ENCODE measurements at places on chromosomes 3 and 15.

- no peak overlapping the region for H3K27ac ChIP-seq
- no peaks in the 10 kb centered on the region for H3K4me1 ChIP-seq
- no peaks in the 10 kb centered on the region for H3K36me3 ChIP-seq
- no peak overlapping the region for H3K4me3 ChIP-seq
Measured at GRCh38 chr3:159664006-159664405, 324.6 kb upstream of the IL12A start.

GRCh38 chr3:123337948-123338619, 110.8 kb downstream of the ADCY5 start:
- H3K4me1 ChIP-seq: no peaks in the 10 kb centered on the region
- H3K27ac ChIP-seq: no peak overlapping the region
- H3K27me3 ChIP-seq: no peaks in the 10 kb centered on the region
- H3K4me3 ChIP-seq: no peak overlapping the region
- DNase-seq: no peak

DNA sequence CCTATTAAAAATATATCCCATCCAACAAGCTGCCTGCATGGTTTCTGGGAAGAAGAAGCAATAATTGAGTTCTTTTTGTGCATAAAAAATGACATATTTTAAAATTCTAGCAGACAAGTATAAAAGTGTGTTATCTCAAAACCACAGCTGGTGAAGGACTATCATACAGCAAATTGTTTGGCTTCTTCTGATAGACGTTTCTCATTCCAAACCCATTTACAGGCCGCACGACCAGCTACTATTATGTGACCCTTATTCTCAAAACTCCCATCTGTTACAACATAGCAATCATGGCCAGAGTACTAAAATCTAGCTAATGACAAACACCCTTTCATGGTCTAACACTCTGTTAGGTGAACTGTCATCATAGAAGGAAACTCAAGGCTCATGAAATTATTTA, 21.7 kb downstream of the ETFA start:
- H3K27me3 ChIP-seq: no peaks in the 10 kb centered on the region
- H3K4me1 ChIP-seq: no peaks in the 10 kb centered on the region
- DNase-seq: no peak
- H3K4me3 ChIP-seq: no peak overlapping the region
- H3K27ac ChIP-seq: no peak overlapping the region
- H3K36me3 ChIP-seq: no peaks in the 10 kb centered on the region

DNA sequence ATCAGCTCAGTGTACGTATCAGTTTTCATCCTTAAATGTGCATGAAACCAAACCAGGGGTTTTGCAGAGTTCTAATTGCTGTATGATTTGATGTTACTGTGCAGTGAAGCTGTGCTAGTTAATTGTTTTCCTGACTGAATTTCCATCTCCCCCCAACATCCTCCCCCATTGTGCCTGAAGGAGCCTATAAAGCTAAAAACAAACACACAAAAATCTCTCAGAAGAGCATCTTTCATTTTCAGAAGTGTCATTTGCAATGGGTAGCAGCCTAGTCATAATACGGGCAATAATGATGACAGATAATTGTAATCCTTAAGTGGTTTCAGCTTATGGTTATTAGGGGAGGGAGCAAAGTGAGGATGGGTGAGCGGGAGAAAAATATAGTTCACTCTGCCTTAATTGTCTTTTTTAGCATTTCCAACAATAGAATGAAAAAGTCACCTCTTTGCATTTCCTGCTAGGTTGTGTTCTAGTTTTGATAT, 207.9 kb upstream of the TBL1XR1 start:
- no peak for DNase-seq
- H3K27ac ChIP-seq: no peak overlapping the region
- no peaks in the 10 kb centered on the region for H3K27me3 ChIP-seq
- no peaks in the 10 kb centered on the region for H3K36me3 ChIP-seq
- no peaks in the 10 kb centered on the region for H3K4me1 ChIP-seq
- no peak overlapping the region for H3K4me3 ChIP-seq

DNA sequence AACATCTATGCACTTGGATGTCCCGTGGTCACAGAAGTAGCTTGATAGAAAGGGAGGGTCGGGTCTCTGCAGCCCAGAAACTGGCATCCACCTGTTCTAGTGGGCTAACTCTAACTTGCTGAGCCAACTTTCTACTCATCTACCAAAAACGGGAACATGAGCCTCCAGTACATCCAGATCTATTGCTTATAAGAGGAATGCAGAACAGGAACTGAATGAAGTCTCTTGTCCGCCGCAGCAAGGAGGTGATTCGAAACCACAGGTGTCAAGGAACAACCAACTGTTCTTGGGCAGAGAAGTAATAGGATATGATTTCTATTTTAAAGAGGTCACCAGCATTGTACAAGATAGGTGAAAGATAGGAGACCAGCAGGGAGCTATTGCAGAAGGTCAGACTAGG, 17.9 kb downstream of the TERC start:
- DNase-seq: no peak
- no peak overlapping the region for H3K27ac ChIP-seq
- H3K36me3 ChIP-seq: no peaks in the 10 kb centered on the region
- H3K4me1 ChIP-seq: no peaks in the 10 kb centered on the region
- H3K27me3 ChIP-seq: no peaks in the 10 kb centered on the region
- H3K4me3 ChIP-seq: no peak overlapping the region

DNA sequence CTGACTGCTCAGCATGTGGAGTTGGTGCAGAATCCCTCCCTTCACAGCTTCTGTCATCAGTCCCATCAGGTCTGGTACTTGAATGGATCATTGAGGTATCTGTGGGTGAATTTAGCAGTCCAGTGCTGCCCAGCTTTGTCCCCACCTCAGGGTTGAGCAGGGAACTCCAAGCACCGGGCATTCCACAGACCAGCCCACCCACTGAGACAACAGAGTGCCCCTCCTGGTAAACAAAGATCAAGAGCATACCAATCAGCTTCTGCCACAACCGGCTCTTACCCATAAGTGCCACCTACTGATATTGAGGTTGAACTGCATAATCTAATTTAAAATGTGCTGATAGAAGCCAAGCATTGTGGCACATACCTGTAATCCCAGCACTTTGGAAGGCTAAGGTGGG, 57.1 kb upstream of the FXR1 start:
- H3K36me3 ChIP-seq: no peaks in the 10 kb centered on the region
- H3K27me3 ChIP-seq: no peaks in the 10 kb centered on the region
- no peak for DNase-seq
- no peaks in the 10 kb centered on the region for H3K4me1 ChIP-seq
- no peak overlapping the region for H3K27ac ChIP-seq
- H3K4me3 ChIP-seq: no peak overlapping the region

DNA sequence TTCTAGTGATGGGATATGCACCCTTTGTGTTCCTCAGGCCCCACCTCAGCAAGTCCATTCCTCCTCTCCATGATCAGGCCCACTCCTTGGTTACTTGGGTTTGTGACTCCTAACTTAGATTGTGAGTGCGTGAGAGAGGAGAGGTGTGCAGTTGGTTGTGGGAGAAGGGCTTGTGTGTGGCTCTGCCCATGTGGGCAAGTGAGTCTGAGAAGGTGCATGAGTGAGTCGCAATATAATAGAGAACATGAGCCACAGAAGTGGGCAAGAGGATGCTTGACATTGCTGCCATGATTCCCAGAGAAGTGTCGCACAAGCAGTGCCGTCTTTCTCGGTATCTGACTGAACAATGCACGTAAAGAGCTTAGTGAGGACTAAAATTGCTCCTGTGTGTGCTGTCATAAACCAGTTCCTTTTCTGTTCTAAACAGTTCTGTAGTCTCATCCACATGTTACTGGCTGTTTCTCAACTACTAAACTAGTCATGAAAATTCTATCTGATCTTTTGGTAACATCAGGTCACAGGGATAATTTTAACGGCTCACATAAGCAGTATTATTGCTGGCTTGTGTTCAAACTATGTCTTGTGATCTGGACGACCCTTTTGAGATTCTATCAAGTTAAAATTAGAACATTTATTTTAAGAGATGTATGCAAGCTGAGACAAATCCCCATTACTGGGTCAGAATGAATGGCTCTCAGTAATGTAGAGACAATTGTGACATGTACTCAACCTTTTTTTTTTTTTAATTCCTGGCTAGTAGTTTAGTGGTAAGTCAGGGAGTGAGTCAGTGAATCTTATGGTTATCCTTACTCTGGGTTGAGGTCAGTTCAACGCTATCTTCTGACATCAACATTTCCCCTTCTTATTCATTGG, 25.6 kb downstream of the GYG1 start:
- no peak overlapping the region for H3K4me3 ChIP-seq
- H3K27ac ChIP-seq: peak overlapping the region; percentile 18
- no peaks in the 10 kb centered on the region for H3K4me1 ChIP-seq
- H3K27me3 ChIP-seq: no peaks in the 10 kb centered on the region

GRCh38 chr15:81194723-81195122, 2.0 kb upstream of the IL16 start:
- H3K36me3 ChIP-seq: no peaks in the 10 kb centered on the region
- no peaks in the 10 kb centered on the region for H3K27me3 ChIP-seq
- H3K27ac ChIP-seq: no peak overlapping the region
- no peak overlapping the region for H3K4me3 ChIP-seq
- H3K4me1 ChIP-seq: no peaks in the 10 kb centered on the region

- no peaks in the 10 kb centered on the region for H3K36me3 ChIP-seq
- DNase-seq: no peak
- H3K27me3 ChIP-seq: no peaks in the 10 kb centered on the region
- peaks cover 12% of the 10 kb centered on the region for H3K4me1 ChIP-seq
- H3K4me3 ChIP-seq: no peak overlapping the region
- H3K27ac ChIP-seq: no peak overlapping the region
Measured at GRCh38 chr15:66838671-66839239, 136.7 kb downstream of the SMAD6 start.

DNA sequence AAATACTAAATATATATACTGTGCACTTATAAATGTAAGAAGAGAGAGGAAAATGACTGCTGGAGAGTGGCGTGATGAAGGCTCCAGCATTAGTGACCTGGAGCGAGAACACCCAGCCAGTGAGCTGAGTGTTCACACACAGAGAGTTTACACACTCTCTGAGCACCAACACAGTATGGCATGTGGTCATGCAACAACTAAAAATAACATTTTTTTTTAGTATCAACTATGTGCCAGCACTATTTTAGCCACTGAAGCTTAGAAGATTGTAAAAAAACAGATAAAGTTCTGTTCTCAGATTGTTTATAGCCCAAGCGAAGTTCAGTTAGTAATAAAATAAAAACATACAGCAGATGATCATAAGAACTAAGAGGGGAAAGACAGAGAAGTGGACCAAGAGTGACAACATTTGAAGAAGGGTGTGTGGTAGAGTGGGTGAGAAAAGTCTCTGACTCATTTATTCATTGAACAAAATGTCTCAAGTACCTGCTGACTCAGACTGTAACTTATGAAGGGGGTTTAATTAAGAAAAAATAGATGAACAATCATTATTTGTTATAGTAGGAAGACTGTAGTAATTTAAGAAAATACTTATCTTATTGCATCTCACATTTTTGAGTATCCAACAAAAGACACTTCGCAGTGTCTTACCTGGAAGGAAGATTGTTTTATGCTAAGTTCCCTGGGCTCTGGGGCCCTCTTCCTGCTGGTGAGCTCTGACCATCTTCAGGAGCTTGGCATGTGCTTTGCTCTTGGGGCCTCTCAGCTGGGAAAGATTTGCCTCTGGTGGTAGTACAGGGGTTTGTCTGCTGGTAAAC, 43.8 kb downstream of the GAP43 start:
- no peak overlapping the region for H3K4me3 ChIP-seq
- no peaks in the 10 kb centered on the region for H3K4me1 ChIP-seq
- no peaks in the 10 kb centered on the region for H3K27me3 ChIP-seq
- no peaks in the 10 kb centered on the region for H3K36me3 ChIP-seq

DNA sequence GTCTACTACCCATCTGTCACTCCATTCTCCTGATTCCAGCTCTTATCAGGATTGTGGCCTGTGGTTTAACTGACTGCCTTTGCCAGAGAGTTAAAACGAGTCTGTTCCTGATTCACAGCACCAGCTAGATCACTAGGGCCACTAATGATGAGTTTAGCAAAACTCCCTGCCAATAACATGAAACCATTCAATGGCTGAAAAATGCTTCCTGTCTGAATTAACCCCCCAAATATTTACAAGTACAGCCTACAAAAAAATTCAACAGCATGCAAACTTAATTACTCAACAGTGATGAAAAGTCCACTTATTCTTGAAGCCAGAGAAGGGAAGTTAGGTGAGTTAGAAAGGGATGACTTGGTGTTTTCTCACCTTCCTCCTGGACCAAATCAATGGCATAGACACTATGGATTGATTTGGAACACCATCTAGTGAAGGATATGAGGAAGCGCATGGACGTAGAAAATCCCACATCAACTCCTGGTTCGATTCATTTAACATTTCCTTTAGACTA, 141.4 kb downstream of the TGFBR2 start:
- DNase-seq: no peak
- H3K4me1 ChIP-seq: peaks cover 13% of the 10 kb centered on the region
- H3K27me3 ChIP-seq: no peaks in the 10 kb centered on the region

DNA sequence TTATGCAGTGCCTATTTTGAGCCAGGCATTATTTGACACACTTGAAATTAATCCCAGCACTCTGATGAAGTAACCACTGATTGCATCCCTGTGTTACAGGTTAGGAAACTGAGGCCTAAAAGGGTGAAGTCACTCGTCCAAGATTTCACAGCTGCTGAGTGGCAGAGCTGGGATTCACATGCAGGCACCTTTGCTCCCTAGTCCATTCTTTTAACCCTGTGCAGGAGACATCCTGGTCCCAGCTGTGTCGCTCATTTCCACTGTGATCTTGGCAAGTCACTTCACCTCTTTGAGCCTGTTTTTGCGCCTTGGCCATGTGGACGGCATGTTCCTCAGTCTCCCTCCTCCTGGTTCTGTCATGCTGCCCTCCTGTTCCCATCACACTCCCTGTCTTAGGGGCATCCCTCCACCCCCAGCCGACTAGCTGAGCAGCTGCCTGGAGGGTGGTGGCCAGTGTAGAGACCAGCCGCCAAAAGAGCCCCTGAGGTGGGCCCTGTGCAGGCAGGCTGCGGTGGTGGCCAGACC, 70.6 kb downstream of the SMAD6 start:
- DNase-seq: no peak
- H3K27ac ChIP-seq: no peak overlapping the region
- H3K4me1 ChIP-seq: peaks cover 22% of the 10 kb centered on the region
- no peaks in the 10 kb centered on the region for H3K27me3 ChIP-seq
- no peak overlapping the region for H3K4me3 ChIP-seq

GRCh38 chr3:129506231-129506742, 22.2 kb upstream of the RHO start:
- no peak overlapping the region for H3K4me3 ChIP-seq
- peaks cover 77% of the 10 kb centered on the region for H3K36me3 ChIP-seq
- no peaks in the 10 kb centered on the region for H3K27me3 ChIP-seq
- H3K4me1 ChIP-seq: peaks cover 3% of the 10 kb centered on the region
- H3K27ac ChIP-seq: no peak overlapping the region

- H3K27me3 ChIP-seq: no peaks in the 10 kb centered on the region
- peaks cover 15% of the 10 kb centered on the region for H3K4me1 ChIP-seq
- H3K36me3 ChIP-seq: no peaks in the 10 kb centered on the region
- H3K4me3 ChIP-seq: peak overlapping the region; percentile 55
- no peak for DNase-seq
Measured at GRCh38 chr3:157174290-157174648, 14.3 kb upstream of the CCNL1 start.

GRCh38 chr3:173891272-173892100, 493.9 kb downstream of the NLGN1 start:
- H3K4me3 ChIP-seq: no peak overlapping the region
- no peak for DNase-seq
- H3K27ac ChIP-seq: no peak overlapping the region
- no peaks in the 10 kb centered on the region for H3K36me3 ChIP-seq

Measured in left lung (tissue), 14 donors.